ENCODE measurements at places on chromosomes 12 and 14.

- DNase-seq: peak; percentile 9
Measured at GRCh38 chr12:50986966-50987737, 34.8 kb downstream of the HIGD1C start.

DNA sequence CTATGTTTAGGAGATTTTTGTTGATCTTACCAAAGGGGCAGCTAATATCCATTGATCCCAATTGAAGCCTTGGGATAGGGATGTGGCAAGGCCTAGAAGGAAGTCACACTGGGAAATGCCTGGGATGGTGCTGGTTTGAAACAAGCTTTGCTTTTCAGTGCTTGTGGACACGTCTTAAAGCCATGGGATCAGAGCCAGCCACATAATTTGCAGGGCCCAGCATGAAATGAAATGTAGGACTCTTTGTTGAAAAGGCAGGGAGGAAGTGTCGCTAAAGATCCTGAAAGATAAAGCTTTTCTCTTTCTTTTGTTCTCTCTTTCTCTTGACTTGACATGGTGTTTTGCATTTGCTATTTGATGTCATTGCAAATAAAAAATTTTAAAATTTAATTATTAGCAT is 5.0 kb downstream of the TTC9 start:
- peak; percentile 21 for DNase-seq

- DNase-seq: peak; percentile 60
Measured at GRCh38 chr12:48988030-48988649, 10.0 kb downstream of the WNT1 start.

- DNase-seq: no peak
Measured at GRCh38 chr12:80041692-80042091, 57.6 kb upstream of the OTOGL start.

DNA sequence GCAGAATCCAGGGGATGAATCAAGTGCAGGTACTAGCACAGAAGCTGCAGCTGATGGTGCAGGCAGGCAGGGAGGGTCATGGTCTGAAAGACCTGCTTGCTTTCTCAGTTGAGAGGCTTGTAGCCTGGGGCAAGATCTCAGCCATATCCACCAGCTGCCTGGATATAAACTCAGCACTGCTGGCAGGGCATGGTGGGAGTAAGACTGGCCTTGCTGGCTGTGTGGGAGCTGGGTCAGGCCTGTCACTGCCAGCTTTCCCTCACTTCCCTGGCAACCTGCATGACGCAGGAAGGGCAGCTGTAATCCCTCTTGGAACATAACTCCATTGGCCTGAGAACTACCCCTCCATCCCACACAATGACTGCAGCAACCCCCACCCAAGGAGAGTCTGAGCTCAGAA is 230.1 kb downstream of the ANO6 start:
- no peak for DNase-seq

DNA sequence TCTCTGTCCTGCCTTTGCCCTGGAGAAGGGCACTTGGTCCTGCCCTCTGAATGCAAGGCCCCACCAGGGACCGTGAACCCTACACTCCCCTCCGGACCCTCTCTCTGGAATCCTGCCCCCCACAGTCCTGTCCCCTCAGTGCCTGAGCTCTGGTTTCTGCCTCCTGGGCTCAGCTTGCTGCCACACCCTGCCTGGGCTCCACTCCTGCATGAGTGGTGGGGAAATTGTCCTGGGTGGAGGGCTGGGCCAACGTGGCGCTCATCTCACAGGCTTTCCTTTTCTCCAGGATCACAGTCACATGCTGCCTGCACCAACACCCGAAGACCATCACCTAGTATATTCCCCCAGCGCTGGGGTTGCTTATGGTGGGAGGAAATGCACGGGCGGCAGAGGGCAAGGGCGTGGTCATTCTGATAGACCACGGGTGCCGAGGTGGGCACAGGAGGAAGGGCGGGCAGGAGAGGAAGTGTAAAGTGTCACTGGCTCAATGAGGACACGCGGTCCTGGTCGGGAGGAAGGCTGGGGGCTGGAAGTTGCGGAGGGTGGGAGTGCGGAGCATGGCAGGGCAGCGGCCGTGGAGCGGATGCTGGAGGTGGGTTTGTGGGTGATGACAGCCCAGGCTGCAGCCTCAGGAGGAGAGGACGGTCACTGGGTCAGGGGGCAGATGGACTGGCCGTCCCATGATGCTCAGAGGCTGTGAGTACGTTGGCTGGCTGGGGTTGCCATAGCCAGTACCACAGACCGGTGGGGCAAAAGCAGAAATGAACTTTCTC is 99.5 kb downstream of the KIF26A start:
- no peak for DNase-seq

GRCh38 chr12:57047981-57048380 is 1.9 kb downstream of the MYO1A start:
- DNase-seq: no peak

DNA sequence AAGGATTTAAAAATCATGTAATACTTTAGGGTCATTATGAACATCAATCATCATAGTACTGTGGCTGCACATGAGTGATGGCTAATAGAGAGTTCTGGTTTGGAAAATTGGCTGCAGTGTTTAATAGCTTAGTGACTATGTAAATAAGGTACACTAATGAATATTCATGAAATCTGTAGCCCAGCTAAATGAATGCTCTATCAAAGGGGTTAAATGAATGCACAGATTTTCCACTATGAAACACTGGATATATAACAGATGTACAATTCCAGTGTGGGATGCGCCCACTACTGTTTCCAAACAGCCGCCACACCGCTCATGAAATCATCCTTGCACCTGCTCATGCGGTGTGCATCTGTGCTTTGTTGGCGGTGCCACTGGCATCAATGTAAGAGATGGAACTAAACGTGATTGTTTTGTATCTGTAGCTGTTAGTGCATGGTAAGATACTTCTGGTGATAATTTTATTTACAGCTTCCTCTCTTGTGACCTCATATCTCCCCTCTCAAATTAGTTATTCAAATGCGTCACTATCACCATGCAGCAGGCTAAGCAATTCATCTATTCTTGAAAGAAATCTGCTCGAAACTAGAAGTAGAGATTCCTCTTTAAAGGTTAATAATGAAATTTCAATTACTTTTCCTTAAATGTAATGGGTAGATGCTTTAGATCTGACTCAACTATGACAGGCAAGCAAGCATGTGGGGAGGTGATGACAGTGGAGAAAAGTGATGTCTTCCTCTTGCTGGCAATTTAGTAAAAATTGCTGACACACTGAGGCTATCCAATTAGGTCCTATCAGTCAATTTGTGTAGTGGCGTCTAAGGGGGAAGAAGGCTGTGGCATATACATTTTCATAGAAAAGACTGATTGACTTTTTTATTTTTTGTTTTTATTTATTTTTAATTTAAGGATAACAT is 433.6 kb downstream of the AEBP2 start:
- DNase-seq: no peak

DNA sequence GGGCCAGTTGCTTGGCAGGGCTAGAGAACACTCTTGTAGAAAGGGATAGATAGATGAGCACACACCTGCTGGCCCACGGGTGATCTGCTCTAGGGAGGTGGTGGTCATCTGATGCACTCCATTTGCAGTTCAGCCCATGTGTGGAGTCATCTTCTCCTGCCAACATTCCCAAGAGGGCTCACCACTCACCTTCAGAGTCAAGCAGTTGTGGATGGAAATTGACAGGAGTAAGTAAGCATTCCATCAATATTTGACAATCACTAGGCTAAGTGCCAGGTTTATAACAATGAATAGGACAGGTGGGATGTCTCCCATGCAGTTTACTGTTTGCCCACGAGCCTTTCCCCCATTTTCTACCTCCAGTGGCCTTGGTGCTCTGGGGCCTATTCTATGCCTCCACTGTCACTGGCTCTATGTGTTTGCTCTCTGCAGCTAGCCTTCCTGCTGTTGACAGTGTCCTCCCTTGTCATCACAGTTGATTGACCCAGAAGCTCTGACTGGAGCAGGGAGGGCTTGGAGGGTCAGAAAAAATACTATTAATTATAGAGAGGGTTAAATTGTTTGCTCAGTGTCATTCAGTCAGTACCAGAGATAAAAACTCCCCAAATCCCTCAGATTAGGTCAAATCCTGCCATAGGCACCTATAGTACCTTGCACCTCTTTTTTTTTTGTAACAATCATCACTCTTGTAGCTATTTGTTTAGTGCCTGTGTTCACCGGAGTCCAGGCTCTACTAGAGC is 134.6 kb upstream of the PZP start:
- no peak for DNase-seq

DNA sequence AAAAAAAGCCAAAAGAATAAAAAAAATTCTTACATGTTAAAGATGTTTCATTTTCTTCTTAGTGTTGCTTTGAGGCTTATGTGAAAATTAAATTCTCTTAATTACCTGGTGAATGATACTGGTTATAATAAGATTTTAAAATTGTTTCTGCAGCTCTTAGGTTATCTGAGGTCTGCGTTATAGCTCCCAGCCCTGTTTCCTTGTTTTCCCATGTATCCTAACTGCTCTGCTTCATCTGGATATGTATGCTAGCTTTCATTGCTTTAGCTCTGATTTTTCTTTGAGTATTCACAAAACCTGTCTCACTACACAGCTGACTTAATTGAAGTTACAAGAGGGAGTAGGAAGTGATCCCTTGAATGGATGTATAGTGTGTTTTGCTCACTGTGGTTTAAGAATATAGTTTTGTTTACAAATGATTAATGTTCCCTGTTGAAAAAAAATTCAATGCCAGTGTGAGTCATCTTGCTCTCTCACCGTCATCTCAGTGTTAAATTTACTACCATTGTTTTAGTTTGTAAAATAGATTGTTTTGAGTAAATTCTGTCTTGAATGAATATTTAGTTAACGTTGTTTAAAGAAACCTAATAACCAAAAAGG is 26.8 kb downstream of the CPSF6 start:
- DNase-seq: no peak

GRCh38 chr14:75088566-75089373 is 19.3 kb downstream of the ZC2HC1C start:
- DNase-seq: peak; percentile 39

DNA sequence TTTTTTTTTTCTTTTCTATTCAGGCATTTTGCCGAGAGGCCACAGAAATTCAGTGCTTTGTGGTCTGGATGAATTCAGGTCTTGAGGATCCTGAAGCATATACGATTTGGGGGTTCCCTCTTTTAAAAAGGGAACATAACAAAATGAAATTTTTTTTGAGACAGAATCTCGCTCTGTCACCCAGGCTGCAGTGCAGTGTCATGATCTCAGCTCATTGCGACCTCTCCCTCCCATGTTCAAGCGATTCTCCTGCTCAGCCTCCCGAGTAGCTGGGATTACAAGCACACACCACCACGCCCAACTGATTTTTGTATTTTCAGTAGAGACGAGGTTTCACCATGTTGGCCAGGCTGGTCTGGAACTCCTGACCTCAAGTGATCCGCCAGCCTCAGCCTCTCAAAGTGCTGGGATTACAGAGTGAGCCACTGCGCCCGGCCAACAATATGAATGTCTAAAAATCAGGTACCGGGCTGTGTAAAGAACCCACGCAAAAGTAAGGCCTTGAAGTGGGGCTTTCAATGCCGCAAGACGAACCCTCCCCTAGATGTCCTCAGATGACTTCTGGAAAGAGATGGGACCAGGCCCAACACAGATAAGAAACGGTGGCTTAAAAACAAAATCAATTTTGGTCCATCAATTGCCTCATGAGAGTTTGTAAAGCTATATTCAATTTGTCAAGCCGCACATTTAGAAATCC is 30.0 kb downstream of the TESC start:
- no peak for DNase-seq

DNA sequence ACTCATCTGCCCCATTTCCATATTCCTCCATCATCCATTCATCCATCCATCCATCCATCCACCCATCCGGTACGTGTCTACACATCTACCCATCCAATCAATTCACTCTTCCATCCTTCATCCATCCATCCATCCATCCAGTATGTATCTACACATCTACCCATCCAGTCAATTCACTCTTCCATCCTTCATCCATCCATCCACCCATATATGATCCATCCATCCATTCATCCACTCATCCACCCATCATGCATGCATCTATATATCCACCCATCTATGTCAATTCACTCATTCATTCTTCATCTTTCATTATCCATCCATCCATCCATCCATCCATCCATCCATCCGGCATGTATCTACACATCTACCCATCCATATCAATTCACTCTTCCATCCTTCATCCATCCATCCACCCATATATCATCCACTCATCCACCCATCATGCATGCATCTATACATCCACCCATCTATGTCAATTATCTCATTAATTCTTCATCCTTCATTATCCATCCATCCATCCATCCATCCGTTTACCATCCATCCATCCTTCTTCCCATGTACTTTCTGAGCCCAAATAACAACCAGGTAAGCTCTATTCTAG is 108.6 kb upstream of the NOS1 start:
- DNase-seq: no peak

GRCh38 chr12:100539202-100539601 is 34.3 kb upstream of the GAS2L3 start:
- DNase-seq: no peak

GRCh38 chr12:89893972-89894706 is 185.5 kb upstream of the ATP2B1 start:
- DNase-seq: no peak

GRCh38 chr12:101954113-101954512 is 76.7 kb downstream of the DRAM1 start:
- DNase-seq: no peak

DNA sequence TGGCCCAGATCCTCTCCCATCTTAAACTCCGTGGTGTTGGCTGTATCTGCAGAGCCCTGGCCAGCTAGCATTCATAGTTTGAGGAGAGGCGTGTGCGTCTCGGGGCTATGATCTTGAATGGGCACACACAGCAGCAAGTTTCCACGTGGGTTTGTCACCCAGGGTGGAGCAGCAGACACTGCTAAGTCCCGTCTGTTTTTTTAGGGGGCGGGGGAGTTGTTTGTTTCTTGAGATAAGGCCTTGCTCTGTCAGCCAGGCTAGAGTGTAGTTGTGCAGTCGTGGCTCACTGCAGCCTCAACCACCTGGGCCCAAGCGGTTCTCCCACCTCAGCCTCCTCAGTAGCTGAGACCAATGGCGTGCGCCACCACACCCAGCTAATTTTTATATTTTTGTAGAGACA is 20.1 kb upstream of the TEX22 start:
- DNase-seq: no peak

GRCh38 chr12:3313675-3314663 is 177.0 kb upstream of the PRMT8 start:
- DNase-seq: no peak
